ENCODE measurements at places on chromosomes 5 and 9. TPM values are rescaled to one million over a fixed set of nuclear protein-coding genes. Genes with fewer than 3 reads are reported as not detected.

Gene DMRT3
- total RNA-seq: 1.7 TPM

Gene ARHGEF37
- total RNA-seq: 1.0 TPM

Gene TMEFF1
- 171 TPM for total RNA-seq

Gene PLCXD3
- total RNA-seq: 0.93 TPM

Gene ZNF354B
- total RNA-seq: 18.0 TPM

Gene QRFP
- total RNA-seq: not detected

Gene SNCAIP
- total RNA-seq: 6.7 TPM

Gene FBXW11
- 110 TPM for total RNA-seq

Gene PFN3
- total RNA-seq: not detected

Gene HACD4
- total RNA-seq: 0.10 TPM

Gene ACTBL2
- total RNA-seq: not detected

Gene FOXD4L6
- total RNA-seq: not detected

Gene C9orf72
- 53.9 TPM for total RNA-seq

Gene TERT
- 2.9 TPM for total RNA-seq

Gene MAP1B
- total RNA-seq: 2,530 TPM

Gene SMC2
- total RNA-seq: 10.3 TPM
